Mammary epithelial cell (primary cell): ENCODE measurements at places on chromosomes 6 and 20. TPM values are rescaled to one million over a fixed set of nuclear protein-coding genes. Genes with fewer than 3 reads are reported as not detected.

Gene TAP2
- 23.4 TPM for polyA plus RNA-seq

Gene RAB5IF
- 117 TPM for polyA plus RNA-seq

Gene MOCS1
- polyA plus RNA-seq: 4.4 TPM

Gene ITPR3
- 106 TPM for polyA plus RNA-seq

Gene XKR7
- not detected for polyA plus RNA-seq

Gene PRRT1
- polyA plus RNA-seq: 0.16 TPM

Gene RWDD2A
- polyA plus RNA-seq: 1.00 TPM

Gene PSORS1C2
- not detected for polyA plus RNA-seq

Gene TGM3
- not detected for polyA plus RNA-seq

Gene CD93
- polyA plus RNA-seq: not detected

DNA sequence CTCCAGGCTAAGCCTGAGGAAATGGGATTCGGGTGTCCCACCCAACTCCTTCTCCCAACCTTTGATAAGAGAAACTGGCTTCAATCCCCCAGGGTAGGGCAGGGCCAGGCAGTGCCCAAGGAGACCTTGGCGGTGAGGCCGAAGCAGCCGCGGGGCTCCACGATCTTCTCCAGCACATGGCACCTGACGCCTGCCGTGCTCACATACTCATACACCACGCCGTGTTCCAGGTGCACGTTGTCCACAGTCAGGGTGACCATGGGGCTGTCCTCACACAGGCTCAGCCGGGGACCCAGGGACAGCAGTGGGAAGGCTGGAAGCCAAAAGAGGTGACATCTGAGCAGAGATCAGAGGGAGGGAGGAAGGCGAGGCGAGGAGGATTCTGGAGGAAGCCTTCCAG is 176.5 kb downstream of the PREX1 start:
- DNase-seq: no peak

- DNase-seq: no peak
These were observed 271.2 kb downstream of the PHACTR1 start for GRCh38 chr6:12987783-12988182.

GRCh38 chr6:4470698-4471210 is 305.4 kb upstream of the CDYL start:
- DNase-seq: no peak

DNA sequence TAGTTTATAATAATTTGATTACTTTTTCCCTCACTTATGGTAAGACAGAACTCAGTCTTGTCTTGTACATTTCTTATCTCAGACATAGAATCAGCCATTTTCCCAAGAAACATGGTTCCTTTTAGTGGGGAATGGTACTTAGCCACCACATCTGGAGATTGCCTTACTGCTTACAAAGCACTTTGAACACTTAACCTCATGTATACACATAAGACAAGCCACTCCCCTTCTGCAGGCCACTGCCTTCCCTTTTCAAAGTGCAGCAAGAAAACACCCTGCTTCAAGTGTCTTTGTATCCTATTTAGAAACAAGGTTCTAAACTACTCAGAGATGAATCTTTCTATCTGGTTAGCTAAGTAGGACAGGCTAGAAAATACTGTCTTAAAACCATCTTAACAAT is 159.2 kb downstream of the UBE3D start:
- no peak for DNase-seq

- DNase-seq: no peak
These were observed 12.8 kb upstream of the TP53TG5 start for GRCh38 chr20:45390931-45391330.

DNA sequence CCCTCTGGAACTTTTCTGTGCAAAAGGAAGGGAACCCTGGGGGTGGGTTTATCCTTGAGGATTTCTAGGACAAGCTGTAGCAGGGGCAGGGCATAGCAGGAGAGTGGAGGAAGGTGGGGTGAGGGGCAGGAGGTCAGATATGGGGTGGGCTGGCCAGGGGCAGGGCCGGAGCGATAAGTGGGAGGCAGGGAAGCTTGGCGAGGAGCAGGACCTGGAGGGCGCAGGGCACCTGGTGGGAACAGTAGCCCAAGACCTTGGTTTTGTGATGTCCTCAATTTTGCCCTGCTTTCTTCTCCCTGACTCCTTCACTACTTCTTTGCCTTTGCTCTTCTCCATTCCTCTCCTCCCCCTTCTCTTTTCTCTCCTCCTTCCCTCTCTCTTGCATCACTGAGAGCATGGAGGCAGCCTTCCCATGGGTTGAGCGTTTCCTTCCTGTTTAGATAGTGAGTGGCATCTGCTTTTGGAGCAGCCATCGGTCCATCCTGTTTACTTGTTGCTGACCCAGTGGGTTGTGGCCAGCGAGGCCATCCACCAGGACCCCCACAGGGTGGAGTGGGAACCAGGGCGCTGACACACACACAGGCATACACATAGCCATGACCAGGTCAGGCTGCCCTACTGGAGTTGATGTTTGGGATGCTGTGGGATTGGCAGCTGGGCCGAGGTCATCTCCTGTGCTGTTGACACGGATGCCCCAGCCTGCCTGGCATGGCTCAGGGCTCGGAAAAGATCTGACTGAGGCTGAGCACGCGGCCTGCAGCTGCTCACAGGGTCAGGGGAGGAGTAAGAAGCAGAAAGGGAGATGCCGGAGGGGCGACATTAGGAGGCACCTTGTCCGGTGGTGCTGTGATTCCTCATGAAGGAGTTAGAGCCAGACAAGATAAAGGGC is 121.0 kb upstream of the RNF24 start:
- DNase-seq: no peak

DNA sequence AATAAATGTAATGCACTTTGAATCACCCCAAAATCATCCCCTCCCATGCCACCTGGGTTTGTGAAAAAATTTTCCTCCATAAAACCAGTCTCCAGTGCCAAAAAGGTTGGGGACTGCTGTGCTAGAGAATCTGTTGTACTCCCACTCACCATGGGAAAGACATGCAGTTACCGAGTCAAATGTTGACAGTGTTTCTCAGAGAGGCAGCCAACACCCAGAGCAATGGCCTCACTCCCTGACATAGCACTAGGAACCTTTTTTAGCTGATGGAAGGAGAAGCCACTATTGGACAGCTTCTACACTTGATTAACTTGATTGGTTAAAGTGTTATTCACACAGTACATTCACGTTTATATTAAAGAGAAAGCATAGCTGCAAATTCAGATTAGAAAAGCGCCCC is 59.8 kb upstream of the MANEA start:
- no peak for DNase-seq

- no peak for DNase-seq
These were observed 356.7 kb downstream of the BCKDHB start for GRCh38 chr6:80463197-80463596.

GRCh38 chr6:168063431-168063830 is 15.6 kb downstream of the FRMD1 start:
- no peak for DNase-seq

DNA sequence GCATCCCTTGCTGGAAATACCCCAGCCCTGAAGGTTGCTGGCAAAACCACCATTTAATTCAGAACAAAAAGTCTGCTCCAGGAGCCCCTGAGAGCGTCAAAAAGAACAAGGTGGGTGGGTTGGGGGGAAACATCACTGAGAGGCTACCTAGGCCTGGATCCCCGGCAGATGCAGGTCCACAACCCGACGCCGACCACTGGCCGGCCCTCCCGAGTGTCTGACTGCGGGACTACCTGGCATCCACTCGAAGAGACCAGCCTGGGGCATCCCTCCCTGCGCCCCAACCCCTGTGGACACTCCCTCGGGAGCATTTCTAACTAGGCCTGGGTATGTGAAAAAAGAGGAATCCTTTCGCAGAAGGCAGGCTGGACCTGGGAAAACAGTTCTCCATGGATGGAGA is 47.2 kb downstream of the FAM209B start:
- DNase-seq: no peak

GRCh38 chr20:13221673-13222318 is 722 bp downstream of the ISM1 start:
- peak; percentile 76 for DNase-seq

DNA sequence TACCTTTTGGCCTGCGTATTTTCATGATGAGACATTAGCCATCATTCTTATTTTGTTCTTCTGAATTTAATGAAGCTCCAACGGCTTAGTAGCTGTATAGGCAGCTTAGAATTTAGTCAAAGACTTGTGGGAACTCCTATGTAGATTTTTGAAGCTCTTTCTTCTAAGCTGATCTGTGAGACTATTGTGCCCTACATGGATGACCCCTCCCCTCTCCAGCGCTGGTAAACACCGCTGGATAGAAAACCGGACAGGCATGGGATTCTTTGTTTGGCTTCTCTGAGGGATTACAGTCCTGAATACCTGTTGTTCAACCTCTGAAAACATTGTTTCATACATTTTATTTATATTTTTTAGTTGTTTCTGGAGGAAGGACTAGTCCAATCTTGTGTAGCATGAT is 1353.4 kb downstream of the GRIK2 start:
- no peak for DNase-seq

GRCh38 chr6:169427856-169428255 is 174.2 kb upstream of the THBS2 start:
- no peak for DNase-seq

DNA sequence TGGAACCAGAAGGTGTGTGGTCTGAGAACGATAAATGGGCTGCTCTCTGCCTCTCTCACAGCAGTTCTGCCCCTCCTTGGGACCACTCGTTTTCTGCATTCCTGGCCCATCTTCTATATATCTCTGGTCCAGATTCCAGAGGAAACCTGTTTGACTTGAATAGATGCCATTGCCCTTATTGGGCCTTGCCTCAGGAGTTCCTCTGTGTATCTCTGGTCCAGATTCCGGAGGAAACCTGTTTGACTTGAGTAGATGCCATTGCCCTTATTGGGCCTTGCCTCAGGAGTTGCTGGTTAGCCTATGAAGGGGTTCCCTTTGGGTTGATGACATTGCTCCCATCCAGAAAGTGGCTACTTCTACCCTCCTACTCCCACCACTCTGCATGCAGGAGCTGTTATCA is 189.4 kb downstream of the SLC16A10 start:
- DNase-seq: no peak

DNA sequence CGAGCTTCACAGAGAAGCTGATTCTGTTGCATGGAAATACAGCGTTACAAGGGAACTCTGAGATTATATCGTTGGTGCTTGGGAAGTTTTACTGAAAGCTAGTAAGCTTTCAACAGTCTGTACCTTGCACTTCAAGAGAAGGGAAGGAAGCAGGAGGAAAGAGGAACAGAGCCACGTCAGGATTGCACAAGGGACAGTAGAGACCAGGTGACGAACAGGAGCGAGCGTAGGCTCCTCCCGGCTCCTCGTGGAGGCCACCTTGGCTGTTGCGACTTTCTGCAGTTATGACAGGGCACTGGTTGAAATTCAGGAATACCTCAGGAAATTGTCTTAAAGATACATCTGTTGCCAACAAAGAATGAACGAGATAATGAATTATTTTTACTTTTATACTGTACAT is 18.8 kb downstream of the RTF2 start:
- DNase-seq: no peak

DNA sequence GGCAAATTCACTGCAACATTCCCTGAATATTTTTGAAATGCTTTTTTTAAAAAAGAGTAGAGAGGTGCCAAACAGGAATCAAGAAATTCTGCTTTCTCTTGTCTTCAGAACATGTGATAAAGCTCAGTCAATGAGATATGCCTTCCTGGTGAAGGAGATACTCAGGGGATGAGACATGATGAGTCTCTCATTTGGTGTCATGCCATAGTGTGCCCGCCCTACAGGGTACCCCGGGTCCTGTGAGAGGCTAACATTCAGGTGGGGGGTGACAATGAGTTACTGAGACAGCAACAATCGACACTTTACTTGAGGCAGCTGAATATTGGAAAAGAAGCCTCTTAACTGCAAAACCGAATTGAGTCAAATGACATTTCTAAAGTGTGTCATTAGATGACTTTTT is 6.7 kb downstream of the CCR6 start:
- DNase-seq: no peak

- DNase-seq: no peak
These were observed 147.9 kb downstream of the RNGTT start for GRCh38 chr6:88815491-88815890.

- no peak for DNase-seq
These were observed 3.2 kb upstream of the CHD6 start for GRCh38 chr20:41621421-41621820.

DNA sequence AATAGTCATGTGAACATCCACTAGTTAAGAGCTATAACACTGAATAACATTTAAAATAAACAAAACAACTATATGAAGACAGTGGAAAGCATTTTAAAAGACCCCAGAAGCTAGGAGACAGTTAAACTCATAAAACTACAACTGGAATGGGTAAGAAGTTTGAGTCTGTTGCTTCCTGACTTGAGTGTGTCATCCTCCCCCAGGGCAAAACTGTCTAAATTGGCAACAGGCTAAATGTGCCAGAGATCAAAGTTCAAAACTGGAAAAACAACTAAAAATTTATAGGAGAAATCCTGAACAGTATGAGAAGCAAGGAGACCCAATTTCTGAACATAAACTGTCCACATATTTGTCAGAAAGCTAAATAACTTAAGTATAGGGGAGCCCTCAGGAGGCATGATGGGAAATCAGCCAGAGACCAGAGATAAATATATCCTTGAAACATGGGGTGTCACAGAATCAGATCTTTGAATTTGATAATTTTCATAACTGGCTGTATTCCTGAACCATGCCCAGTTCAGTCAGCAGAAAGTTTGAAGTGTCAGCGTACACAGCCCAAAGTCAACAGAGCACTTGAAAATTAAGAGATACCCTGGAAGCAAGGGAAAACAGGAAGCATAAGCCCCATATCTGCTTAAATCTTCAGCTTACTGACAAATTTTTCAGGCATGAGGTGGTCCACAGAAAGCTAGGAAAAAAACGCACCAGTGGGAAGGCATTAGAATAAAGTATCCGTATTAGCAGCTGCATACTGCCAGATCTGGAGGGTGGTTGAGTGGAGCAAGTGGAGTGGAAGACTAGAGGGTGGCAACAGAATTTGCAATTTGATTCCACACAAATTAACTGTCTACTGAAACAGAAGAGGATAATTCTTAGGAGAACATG is 516.1 kb upstream of the MAN1A1 start:
- peak; percentile 64 for DNase-seq

- no peak for DNase-seq
These were observed 55.5 kb downstream of the PPP1R16B start for GRCh38 chr20:38861071-38861401.

DNA sequence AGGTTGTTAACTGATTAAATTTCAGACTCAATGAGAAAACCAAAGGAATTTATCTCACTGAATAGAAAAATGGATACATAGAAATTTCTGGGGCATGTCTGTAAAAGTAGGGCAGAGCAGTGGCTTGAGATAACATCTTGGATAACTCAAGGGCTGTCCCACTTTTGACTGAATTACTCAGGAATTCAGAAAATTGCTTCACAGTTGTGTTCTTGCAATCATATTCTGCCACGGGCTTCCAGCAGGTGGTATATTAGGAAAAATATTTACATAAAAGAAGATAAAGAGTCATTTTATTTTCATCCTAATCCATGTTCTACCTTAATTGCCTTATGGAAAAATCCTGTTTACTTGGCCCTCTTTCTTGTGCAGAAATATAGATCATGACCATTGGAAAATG is 156.4 kb upstream of the AKIRIN2 start:
- no peak for DNase-seq
